ENCODE measurements at places on chromosomes 5 and 9. TPM values are rescaled to one million over a fixed set of nuclear protein-coding genes. Genes with fewer than 3 reads are reported as not detected.

- DNase-seq, result no peak
Observed at GRCh38 chr5:3671337-3671736, 75.7 kb downstream of the IRX1 start.

GRCh38 chr9:117044241-117044640 is 357.1 kb downstream of the TRIM32 start:
- DNase-seq, result no peak

GRCh38 chr5:87127956-87128687 is 139.6 kb upstream of the RASA1 start:
- no peak for DNase-seq

Gene PRSS3
- not detected for total RNA-seq

DNA sequence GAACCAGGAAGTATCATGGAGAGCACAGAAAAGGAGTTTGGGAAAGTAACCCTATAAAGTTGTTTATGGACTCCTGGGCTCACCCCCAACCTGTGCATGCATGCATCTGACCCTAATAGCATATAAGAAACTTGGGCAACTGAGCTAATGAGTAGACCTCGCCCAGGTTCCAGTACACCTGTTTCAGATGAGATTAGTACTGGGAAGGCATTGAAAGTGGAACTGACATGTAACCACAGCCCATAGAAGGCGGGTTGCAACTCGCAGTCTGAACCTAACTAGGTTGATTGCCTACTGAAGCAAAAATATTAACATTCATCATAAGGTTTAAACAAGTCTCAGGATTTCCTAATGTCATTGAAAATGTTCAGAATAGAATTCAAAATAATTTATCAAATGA is 87.0 kb downstream of the WNK2 start:
- no peak for DNase-seq

- no peak for DNase-seq
Observed at GRCh38 chr9:19151425-19152159, 24.3 kb upstream of the PLIN2 start.

Gene ROPN1L
- 1.9 TPM for total RNA-seq
